ENCODE measurements at places on chromosomes 3 and 15.

DNA sequence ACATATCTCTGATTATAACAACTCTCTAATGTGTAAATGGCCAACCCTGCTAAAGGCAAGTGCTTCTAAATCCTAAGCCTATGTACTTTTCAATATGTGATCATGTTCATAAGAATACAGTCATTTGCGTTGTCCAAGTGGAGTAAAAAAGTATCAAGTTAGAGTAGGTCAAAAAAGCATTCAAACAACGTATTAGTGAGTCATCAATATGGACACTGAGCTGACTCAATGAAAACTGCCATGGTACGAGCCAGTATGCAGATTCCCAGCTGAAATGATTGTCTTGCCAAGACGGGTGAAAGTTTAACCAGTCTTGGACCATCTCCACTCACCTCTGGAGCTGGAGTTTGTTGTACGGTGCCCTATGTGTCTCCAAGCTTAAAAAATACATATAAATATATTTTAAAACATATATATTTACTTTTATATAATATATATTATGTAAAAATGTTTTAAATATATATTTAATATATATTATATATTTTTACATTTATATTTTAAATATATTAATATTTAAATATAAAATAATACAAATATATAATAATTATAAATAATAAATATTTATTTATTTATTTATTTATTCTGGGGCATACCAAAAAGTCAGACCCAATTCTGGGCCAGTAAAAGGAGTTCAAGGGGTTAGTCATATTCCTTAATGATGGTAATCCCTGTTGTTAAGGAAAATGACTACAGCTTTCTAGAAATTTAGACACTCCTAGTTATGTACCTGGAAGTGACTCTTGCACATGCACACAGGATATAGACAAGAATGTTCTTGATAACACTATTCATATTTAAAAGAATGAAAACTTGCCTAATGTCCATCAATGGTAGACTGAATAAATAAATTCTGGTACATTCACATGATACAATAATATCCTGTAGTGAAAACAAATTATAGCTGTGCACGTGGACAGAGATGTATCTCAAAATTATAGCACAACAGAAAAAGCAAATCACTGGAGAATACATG lies 27.2 kb downstream of the PLSCR4 start:
- DNase-seq, result no peak

GRCh38 chr15:77577366-77577950 lies 55.3 kb downstream of the LINGO1 start:
- DNase-seq, result no peak

DNA sequence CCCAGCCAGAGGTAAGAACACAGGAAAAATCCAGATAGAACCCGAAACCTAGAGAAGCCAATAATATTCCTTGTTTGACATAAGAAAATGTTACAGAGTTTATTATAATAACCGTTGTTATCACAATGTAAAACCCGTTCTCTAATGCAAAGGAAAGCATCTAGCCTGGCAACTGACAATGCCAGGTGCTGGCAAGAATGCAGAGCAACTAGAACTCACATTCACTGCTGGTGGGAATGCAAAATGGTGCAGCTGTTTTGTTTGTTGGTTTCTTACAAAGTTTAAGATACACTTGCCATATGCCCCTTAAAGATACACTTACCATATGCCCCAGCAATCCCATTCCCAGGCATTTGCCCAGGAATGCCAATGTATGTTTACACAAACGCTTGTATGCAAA lies 23.4 kb downstream of the VPS39 start:
- no peak for DNase-seq

GRCh38 chr3:124441766-124442165 lies 288.5 kb upstream of the UMPS start:
- DNase-seq, result no peak

GRCh38 chr3:113105093-113105449 lies 106.3 kb upstream of the BOC start:
- no peak for DNase-seq

DNA sequence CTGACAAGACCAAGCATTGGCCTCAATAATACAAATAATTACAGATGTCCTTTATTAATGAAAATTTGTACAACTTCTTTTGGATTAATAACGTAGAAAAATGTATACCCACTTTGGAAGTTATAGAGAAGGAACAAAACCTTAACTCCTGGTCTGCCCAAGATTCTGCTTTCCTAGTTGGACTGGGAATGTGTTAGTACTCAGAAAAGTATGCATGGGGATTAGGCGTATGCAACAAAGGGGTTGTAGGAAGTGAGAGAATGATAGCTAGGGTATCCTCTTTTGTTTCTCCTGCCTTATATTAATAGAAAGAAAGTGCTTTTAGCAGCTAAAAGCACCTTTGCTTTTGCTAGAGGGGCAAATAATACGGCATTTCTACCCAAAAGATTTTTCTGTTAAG lies 116.2 kb upstream of the LRRFIP2 start:
- DNase-seq, result no peak

GRCh38 chr15:62059816-62060112 lies 483 bp downstream of the VPS13C start:
- DNase-seq, result no peak

DNA sequence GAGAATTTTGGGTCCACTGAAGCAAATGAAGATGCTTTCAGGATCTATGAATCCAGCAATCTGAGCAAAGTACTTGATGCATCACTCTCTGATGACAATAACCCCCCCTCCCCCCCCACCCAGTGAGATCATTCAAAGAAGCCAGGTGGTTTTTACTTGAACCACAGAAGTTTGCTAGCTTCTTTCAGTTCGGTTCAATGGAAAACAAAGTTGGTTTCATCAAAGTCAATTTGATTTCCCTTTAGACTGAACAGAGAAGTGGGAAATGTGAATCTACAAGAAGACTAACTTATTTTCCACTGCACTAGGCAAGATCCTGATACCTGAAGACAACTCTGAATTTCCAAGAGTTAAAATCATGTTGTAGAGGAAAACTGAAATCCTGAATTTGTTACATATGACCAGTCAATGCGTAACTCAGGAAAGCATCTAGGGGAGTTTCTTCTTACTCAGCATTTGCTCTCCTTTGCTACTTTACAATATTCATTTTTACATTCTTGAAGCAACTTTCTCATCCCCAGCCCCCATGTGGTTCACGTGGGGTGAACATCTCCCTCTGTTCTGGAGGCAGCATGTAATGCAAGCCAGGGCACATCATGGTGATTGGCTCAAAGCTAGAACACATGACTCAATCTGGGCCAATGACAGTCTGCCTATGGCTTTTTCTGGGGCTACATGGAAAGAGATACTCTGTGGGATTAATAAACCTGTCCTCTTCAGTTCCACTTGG lies 572.6 kb downstream of the FOXP1 start:
- DNase-seq, result no peak

GRCh38 chr15:88932271-88932874 lies 19.2 kb upstream of the MFGE8 start:
- DNase-seq, result no peak

DNA sequence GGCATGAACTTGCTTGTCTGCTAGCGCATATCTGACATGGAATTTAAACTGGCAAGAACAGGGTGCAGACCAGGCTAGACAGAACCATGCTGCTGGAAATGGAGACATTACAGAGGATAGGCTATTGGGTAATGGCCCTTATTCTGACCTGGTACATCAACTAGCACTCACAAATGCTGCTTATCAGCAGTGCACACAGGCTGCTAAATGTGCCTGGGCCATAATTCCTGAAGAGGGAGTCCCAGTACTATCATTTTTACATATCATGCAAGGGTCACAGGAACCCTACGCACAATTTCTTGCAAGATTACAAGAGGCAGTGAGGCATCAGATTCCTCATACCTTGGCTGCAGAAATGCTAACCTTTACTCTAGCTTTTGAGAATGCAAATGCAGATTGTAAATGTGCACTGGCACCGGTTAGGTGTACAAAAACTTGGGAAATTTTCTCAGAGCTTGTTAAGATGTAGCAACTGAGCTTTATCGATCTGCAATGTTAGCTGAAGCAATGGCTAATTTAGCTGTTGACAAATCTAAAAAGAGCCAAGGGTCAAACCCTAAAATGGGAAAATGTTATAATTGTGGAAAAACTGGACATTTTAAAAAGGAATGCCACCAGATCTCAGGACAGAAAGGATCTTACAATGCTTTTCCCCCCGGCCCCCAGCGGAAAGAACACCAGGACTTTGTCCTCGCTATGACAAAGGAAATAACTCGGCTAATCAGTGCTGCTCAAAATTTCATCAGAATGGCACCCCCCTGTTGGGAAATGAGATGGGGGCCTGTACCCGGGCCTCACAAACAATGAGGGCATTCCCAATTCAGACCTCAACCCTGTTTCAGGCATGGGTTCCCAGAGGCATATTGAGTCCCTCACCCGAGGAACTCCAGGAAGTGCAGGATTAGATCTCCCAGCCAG lies 21.1 kb downstream of the CCRL2 start:
- DNase-seq, result no peak

DNA sequence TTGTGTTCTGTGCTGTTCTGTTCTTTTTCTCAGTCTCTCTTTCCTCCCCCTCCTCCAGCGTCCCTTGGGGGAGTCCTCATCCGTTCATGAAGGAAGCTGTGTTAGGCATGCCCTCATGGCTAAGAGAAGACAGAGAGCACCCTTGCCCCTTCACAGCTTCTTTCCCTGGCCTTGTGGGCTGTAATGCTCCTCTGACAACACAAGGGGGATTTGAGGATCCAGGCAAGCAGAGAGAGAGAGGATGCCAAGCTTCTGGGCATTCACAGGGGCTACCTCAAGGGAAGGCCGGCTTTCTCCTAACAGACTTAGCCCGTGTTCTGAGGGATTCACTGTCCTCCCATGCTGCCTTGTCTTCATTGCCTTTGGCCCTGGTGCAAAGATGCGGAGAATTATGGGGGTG lies 389.5 kb downstream of the LRTM1 start:
- peak; percentile 31 for DNase-seq

- no peak for DNase-seq
Observed at GRCh38 chr3:107369791-107370190, 7.4 kb upstream of the CCDC54 start.

GRCh38 chr15:78434134-78434533 lies 3.9 kb upstream of the IREB2 start:
- DNase-seq, result no peak

DNA sequence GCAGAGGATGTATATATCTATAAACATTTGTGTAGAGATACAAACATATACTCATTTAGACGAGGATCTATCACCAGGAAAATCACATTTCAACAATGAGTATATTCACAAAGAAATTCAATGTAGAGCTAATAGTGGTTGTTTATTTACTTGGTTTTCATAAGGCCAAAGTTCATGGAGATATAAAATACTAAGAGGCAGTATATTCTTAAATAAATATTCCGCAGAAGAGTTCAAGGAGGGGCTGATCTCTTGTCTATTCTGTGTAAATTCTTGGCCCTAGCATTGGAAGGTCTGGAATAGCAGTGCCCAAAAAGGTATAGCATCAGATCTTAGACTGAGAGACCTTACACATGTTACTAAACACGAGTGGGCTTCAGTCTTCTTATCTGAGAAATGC lies 122.1 kb downstream of the EDEM1 start:
- no peak for DNase-seq

DNA sequence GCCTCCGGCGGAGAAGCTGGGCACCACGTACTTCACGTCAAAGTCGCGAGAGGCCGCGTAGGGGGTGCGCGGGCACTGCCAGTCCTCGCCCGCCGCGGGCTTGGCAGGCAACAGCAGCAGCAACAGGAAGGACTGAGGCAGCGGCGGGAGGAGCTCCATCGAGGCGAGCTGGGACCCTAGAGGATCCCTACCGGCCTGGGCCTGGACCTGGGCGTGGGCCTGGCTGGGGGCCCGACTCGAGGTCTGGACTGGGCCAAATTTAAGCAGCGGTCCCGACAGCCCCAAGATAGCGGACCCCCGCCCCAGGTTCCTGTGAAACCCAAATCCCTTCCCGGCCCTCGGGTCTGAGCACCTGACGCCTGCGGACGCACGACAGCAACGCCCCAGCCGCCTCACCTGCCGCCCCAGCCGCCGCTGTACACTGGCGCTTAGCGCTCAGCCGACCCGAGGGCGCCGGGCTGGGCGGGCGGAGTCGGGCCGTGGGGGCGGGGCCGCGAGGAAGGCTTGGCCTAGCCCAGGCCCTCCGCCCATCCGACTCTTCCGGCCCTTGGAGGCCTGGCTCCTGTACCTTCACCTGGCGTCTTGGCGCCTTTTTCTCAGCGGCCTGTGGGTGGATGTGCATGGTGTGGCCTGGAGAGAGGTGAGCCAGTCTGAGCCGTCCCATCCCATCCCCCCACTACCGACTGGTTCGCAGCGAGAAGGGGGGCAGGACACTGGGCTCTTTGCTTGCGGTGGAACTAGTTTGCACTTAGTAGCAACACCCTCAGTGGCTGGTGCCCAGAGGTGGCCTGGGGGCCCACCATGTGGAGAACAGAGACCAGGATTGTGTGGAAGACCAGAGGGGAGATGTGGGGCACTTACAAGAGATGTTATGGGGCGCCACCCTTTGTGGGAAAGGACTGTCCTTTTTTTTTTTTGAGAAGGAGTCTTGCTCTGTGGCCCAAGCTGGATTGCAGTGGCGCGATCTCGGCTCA lies at the start of gene MST1R:
Gene MST1R (minus strand): TSS at position 423 of the 974 bp plus-strand sequence. CDS start 264 bp downstream, at position 159.
- DNase-seq, result peak; percentile 83

DNA sequence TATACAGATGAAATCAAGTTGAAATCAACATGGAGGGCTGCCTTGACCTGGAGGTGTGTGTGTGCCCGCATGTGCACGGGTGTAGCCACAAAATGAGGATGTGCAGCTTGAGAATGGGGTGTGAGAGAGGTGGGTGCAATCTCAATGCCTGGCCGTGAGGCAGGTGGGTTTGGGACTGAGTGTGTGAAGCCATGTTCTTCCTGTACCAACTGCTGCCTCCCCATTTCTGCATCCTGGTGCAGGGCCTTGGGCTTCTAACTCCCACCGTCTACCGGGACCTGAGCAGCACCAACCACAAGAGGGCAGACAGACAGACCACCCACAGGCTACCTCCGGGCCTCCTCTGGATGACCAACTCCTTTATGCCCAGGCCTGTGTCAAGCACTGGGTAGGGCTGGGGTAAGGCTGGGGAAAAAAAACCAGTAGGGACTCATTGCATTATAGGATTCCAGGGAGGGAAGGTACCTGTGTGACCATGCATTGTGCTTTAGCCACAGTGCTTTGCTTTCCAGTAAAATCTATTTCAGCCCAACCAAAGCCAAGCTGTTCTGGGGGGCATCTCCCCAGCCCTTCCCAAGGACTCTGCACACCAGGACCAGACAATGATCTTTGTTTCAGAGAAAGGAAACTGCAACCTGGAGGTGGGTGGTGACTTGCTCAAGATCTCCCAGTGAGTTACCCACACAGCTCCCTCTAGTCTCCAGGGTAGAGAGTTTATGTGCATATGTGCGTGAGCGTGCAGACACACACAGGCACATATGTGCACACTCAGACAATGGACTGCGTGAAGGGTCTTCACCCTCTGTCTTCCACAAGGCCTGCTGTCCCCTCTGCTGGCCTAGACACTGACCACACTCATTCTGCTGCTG lies 162.2 kb upstream of the TLE3 start:
- peak; percentile 20 for DNase-seq

- DNase-seq, result no peak
Observed at GRCh38 chr3:171054921-171055320, 28.4 kb upstream of the SLC2A2 start.

GRCh38 chr15:41507820-41508290 lies 5.8 kb downstream of the LTK start:
- DNase-seq, result no peak

- no peak for DNase-seq
Observed at GRCh38 chr15:89575656-89576416, 567 bp downstream of the TICRR start.

Measured in iPS DF 6.9 (cell line).